ENCODE measurements at places on chromosomes 2 and 18.
A peak's percentile ranks its signal among the peaks of the same experiment; 100 is the strongest.

- DNase-seq: no peak
These were observed 259.1 kb downstream of the LTBP1 start for GRCh38 chr2:33205693-33206434.

GRCh38 chr2:127516041-127516762 is 10.1 kb downstream of the IWS1 start:
- no peak for DNase-seq

DNA sequence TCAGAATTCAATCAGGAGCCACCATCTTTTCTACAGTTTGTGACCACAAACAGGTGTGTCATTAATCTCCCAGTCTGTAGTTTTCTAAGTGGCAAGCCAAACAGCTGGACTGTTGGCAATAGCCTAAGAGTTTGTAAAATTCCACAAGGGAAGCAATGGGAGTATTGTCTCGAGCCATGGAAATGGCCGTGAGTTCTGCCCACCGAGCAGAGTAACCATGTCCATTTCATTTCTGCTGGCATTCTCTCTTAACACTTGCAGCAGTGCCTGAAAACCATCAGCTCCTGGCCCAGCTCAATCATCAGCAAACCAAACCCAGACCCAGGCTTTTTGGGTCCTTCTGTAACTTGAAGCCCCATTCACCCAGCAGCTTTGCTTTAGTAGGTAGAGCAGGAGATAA is 387.8 kb upstream of the CDH7 start:
- no peak for DNase-seq

- DNase-seq: peak; percentile 70
These were observed 2.8 kb downstream of the ONECUT2 start for GRCh38 chr18:57437766-57438671.

DNA sequence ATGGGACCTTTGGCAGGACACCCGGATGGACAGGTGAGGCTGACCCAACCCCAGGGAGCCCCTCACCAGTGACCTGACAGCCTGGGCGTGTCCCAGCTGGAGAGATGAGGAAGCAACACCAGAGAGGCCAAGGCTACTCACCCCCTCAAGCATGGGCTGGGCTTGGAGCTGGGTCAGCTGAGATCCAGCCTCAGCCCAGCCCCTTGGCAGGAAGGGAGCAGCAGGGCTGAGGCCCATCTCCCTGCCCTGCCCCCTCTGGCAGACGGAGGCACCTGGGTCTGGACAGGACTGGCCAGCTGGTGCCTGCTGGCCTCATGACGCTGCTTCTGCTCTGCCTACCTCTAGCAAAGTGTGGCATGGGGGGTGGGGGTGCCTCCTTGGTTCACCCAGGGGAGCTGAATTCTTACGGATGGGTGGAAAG is 37.8 kb downstream of the HS6ST1 start:
- DNase-seq: no peak

GRCh38 chr2:69796174-69796573 is 33.3 kb upstream of the GMCL1 start:
- no peak for DNase-seq

GRCh38 chr2:143117225-143117624 is 12.0 kb upstream of the ARHGAP15 start:
- DNase-seq: no peak

GRCh38 chr2:80302314-80303005 is 2.1 kb downstream of the LRRTM1 start:
- DNase-seq: no peak

DNA sequence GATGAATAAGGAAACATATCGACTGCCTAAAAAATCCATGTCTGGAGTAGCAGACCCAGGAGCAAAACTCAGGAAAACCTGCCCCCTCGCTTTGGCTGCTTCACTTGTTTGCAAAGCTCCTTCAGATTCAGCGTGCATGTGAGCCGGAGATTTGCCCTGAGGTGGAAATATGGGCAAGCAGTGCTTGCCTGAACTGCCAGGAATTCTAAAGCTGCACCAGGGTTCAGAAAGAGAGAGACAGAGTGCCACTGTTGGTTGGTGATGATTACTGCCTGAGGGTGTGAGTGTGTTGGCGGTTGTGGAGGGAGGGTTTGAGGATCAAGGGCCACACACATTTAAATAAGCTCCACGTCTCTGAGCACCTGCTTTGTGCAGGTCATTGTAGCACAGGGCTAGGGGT is 139.6 kb upstream of the RGPD4 start:
- no peak for DNase-seq

- no peak for DNase-seq
These were observed 1349.8 kb downstream of the SUCLG1 start for GRCh38 chr2:83109284-83109683.

DNA sequence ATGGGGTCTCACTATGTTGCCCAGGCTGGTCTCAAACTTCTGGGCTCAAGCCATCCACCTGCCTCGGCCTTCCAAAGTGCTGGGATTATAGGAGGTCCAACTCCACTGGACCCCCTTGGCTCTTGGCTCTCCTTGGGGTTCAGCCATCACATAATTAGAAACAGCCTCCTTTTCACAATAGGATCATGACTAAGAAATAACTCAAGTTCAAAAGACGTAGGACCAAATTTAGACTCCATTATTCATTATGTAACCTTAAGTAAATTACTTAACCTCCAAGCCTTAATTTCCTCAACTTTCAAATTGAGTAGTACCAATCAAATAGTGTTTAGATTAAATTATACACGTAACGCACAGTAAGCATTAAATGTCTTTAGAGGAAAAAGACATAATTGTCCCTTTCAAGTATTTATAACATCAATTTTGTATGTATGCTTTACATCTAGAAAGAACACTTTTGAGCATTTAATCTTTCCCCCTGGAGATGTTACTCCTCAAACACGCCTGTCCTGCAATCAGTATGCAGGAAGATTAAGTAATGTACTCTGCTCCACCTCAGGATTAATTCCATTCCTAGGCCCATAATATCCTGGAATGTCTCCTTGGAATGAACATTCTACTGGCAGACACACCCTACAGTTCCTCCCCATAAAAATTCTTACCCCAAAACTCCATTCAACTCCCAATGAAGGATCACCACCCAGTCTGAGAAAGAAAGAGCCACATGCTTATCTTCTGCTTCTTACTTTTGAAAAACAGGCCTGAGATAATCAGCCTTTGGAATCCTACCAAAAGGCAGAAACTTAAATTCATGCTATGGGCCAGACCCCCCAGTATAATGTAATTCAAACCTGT is 49.1 kb downstream of the COBLL1 start:
- no peak for DNase-seq

- DNase-seq: no peak
These were observed 72.1 kb upstream of the PXDN start for GRCh38 chr2:1816414-1816911.

DNA sequence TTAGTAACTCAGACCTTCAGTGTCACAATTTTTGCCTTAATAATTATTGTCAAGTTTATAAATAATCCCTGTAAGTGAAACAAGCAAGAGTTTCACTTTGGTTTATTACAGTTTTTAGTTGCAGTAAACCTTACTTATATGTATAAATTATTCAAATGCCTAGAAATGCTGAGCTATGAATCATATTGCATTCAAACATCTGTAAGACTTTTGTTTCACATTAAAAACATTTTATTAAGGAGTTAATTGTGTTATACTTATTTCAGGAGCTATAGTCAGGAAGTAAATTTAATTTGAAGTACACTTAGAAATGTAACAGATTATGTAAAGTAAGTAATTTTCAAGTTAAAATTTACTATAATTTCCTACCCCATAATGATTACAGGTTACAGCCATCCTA is 3.9 kb upstream of the ETAA1 start:
- DNase-seq: no peak

DNA sequence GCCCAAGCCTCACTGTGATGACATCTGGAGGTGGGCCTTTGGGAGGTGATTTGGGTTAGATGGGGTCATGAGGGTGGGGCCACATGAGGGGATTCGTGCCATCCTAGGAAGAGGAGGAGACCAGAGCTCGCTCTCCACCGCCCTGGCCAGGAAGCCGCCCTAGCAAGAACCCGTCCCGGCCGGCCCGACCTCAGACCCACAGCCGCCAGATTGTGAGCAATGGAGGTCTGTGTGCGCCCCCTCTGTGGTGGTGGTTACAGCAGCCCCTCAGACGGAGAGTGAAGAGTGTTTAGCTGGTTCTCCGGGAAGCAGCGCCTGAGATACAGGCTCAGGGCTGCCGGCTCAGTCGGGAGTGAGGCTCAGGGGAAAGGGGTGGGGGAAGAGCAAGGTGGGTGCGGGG is 83.3 kb downstream of the RTP5 start:
- DNase-seq: no peak

DNA sequence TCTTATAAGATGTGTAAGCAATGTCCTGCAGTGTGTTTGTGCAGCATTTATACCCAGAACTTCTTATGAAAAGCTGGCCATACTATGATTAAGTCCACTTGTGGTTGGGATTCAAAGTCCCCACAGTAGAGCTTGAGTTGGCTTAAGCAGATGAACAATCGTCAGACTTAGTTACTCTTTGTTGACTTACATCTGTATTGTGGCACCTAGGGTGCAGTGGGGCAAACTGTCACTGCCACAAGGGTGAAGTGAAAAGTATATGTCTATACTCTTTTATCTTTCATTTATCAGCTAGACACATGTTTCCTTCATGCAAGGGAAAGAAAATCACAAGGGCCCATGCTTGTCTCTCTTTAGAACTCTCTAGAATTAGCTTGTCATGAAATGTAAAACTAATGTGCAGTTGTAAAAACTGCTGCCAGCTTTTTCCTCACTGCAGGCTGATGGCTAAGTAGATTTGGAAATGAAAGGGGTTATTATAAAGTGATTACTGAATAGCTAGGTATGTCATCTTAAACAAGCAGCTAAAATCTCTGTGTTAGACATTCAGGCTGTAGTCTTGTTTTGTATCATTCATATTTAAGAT is 474.5 kb downstream of the PTPRM start:
- DNase-seq: no peak

GRCh38 chr2:173079973-173080860 is 4.6 kb downstream of the MAP3K20 start:
- no peak for DNase-seq

DNA sequence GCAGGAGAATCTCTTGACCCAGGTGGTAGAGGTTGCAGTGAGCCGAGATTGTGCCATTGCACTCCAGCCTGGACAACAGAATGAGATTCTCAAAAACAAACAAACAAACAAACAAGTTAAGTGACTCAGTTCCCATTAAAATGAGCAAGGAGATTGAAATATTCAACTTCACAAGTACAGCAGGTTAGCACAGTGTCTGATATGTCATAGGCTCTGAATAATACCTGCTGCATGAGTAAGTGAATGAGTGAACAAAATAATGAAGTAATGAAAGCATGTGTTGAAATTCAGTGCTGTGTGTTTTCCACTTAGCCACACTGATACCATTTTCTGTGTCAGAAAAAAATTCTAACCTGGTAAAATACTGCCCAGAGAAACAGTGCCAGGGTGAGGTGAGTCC is 41.9 kb upstream of the SETBP1 start:
- DNase-seq: no peak

Data from activated CD4-positive, alpha-beta T cell treated with anti-CD3 and anti-CD28 coated beads, Interleukin-2, Interleukin-4, amounts not matched to agents 100 ng/mL and 50 ng/mL, durations not matched to agents 16 hours and 8 hours (primary cell).